ENCODE measurements at places on chromosomes 5 and 9. TPM values are rescaled to one million over a fixed set of nuclear protein-coding genes. Genes with fewer than 3 reads are reported as not detected.

Gene LECT2
- total RNA-seq, result not detected

DNA sequence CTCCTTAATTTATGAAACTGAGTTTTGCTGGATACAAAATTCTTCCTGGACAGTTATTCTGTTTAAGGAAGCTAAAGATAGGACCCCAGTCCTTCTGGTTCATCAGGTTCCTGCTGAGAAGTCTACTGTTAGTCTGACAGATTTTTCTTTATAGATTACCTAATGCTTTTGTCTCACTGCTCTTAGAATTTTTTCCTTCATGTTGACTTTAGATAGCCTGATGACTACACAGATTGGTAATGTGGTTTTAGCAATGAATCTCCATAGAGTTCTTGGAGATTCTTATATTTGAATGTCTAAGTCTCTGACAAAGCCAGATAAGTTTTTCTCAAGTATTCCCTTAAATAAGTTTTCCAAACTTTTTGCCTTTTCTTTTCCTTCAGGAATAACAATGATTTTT, 419.7 kb downstream of the CDH10 start:
- DNase-seq, result no peak

DNA sequence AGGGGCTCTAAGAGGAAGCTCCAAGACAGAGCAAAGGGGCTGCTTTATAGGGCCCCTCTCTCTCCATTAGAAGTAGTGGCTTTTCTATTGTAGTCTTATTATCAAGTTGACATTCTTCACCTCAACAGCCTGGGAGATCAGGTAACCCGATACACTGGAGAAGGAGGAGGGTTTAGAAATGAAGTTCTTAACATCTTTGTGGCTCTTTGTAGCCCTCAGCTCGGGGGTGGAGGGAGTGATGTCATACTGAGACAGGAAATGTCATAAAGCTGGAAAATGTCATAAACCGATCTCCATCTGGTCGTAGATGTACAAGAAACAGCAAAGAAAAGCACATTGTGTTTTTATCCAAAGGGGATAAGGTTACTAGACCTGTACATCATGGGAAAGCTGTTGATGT, 17.9 kb downstream of the PDZD2 start:
- DNase-seq, result no peak

Gene RALGDS
- 66.3 TPM for total RNA-seq

- DNase-seq, result peak; percentile 89
Observed at GRCh38 chr5:10695055-10695649, 65.9 kb downstream of the DAP start.

Gene COL15A1
- total RNA-seq, result 8.0 TPM

Gene PCDHGC5
- total RNA-seq, result 1.4 TPM

Gene DMXL1
- 51.4 TPM for total RNA-seq
